Hematopoietic multipotent progenitor cell treated with erythropoietin and hydrocortisone succinate and interleukin-3 and kit ligand, for 6 days (in vitro differentiated cells): ENCODE measurements at places on chromosomes 13 and 19.

DNA sequence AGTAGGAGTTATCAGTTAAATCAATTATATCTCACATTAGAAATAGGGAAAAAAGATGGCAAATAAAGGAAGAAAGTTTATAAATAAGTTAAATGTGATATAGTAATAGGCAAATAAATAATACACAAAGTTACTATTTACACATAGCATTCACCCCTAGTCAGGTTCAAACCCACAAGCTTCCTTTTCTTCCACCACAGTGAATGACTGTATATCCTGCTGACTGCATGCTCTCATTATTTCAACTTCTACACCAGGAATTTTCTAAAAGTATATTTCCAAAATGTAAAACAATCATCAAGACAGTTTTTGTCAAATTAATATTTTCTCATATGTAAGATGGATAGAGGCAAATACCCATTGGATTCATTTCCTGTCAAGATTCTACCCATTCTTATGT lies 548.6 kb upstream of the SLITRK5 start:
- no peak for DNase-seq

DNA sequence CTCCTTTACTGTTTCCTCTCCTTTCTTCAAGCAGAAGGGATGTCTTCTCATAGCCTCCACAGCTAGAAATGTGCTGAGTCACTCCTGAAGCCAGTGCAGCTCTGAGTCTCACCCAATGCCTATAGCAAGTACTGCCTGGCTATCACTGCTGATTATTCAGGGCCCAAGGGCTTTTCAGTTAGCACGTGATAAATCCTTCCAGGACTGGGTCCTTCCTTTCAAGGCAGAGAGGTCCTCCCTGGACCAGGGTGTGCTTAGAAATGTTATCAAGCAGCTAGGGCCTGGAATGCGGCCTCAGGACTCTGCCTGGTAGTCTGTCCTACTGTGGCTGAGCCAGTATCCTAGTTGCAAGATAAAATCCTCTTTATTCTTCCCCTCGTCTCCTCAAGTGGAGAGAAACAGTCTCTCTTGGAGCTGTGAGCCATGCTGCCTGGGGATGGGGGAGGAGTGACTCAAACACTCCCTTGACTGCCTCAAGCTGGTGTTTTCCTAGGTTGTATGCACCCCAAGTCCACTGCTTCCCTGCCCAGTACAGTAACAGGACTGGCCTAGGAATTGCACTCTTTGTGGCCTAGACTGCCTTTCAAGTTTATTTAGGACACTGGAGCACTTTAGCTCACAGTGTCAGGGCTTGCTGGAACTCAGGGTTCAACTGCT lies 198.7 kb upstream of the SERP2 start:
- DNase-seq = peak; percentile 89

- DNase-seq = no peak
Measured at GRCh38 chr19:373391-374182, 29.0 kb upstream of the MIER2 start.

DNA sequence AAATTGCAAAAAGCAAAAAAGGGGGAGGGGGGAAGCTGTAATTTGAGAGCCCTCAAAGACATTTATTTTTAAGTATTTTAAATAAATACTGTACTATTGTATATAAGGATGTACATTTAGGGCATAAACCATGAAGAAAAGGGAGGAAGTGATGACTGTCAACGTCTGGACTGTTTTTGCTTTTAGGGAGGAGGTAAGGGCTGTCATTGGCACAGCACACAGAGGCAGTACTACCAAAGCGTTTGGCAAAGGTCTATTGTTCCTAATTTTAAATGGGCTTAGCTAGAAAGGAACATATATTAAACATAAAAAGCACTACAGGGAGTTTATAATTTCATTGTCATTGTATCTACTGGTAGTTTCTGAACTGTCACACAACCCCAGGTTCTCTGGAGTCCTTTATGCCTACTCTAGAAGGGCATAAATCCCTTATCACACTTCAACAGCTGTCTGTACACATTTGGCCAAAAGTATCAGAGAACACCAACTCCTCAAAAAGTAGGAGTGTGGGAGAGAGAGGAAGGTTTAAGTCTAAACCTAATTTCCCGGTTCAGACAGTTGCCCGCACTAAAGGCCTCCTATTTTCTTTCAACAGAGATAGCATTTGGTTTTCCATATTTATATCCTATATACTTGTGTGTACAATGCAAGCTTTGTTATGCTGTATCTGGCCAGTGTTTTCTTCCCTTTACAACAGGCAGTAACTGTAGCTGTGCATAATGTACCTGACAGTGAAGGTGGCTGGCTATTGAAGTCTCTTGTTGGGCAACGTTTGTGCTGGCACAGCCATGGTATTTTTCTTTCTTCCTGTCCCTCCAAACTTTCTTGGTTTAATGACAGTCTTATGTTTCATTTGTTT lies 406.2 kb downstream of the KLF5 start:
- DNase-seq = peak; percentile 91

DNA sequence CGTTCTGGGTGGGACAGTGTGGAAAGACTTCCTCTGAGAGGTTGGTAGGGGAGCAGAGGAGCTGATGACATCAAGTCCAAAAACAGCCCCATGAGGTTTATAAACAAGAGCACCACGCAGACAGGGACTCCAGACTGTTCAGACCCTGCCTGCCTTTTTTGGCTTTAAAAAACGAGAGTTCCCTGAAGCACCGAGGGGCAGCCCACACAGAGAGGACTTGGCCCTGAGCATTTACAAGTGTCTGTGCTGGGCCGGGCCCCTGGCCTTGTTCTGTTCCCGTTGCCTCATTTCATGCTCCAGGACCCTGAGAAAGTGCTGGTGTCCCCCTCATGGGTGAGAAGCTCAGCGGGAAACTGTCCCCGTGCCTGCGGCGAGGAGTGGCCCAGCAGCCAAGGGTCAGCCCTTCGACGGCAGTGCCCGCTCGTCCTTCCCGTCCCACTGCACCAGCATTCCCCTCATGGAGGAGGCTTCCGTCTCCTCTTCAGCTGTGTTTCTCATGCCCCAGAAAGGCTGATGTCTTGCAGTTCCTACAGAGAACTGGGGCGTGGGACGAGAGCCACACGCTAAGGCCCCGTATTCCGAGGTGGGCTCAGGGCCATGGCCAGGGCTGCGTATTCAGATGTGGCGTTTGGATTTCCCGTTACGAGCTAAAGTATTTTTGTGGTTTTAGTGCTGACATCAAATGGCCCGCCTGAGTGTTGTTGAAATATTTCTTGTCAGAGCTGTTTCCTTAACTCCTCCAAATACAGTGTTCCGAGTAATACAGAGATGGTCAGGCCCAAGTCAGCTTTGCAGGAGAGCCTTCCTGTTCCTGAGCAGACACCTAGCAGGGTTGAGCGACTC lies 93.5 kb downstream of the ATP11A start:
- DNase-seq = peak; percentile 12

GRCh38 chr13:96080676-96081075 lies 9.2 kb upstream of the HS6ST3 start:
- DNase-seq = no peak
